ENCODE measurements at places on chromosomes 5 and 9.

GRCh38 chr9:116905171-116905588 is 218.1 kb downstream of the TRIM32 start:
- DNase-seq: no peak

GRCh38 chr5:113082547-113082905 is 105.9 kb downstream of the DCP2 start:
- no peak for DNase-seq

GRCh38 chr9:122218071-122218934 is 10.5 kb downstream of the LHX6 start:
- no peak for DNase-seq

GRCh38 chr5:173785400-173785799 is 102.7 kb upstream of the CPEB4 start:
- no peak for DNase-seq

DNA sequence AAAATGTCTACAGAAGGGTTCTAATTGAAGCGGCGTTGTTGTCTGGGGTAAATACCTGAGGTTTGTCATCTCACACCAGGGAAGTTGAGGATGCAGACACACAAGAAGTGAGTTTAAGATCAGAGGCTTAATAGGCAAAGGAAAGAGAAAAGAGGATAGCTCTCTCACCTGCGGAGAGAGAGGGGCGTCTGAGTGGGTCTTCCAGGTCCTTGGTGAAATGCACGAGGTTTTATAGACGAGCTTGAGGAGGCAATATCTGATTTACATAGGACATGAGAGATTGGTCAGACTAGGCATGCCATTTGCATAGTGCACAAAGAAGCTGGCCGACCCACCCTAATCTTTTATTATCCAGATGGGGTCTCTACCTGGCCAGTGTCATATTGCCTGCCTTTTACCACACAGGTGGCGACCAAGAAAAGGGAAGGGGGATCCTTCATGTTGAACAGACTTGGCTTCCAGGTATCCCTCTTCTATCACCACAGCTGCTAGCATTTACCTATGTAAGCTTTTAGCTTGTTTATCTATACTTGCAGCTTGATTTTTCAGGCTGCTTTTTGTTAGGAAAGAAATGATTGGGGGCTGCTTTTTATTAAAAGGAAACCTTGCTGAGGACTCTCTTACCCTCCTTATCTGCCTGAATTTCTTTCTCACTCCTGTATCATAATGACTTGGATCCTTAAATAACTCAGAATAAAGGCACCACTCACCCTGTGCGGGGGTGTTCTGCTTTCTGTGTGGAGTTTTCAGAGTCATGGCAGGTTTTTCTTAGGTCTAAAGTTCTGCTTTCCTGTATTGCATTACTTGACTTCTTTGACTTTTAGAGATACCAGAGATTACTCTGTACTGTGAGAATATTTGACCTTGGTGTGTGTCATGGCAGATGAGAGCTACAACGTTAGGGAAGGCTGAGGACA is 9.4 kb upstream of the GLT6D1 start:
- no peak for DNase-seq

GRCh38 chr9:19460243-19460642 is 51.4 kb downstream of the ACER2 start:
- DNase-seq: no peak

DNA sequence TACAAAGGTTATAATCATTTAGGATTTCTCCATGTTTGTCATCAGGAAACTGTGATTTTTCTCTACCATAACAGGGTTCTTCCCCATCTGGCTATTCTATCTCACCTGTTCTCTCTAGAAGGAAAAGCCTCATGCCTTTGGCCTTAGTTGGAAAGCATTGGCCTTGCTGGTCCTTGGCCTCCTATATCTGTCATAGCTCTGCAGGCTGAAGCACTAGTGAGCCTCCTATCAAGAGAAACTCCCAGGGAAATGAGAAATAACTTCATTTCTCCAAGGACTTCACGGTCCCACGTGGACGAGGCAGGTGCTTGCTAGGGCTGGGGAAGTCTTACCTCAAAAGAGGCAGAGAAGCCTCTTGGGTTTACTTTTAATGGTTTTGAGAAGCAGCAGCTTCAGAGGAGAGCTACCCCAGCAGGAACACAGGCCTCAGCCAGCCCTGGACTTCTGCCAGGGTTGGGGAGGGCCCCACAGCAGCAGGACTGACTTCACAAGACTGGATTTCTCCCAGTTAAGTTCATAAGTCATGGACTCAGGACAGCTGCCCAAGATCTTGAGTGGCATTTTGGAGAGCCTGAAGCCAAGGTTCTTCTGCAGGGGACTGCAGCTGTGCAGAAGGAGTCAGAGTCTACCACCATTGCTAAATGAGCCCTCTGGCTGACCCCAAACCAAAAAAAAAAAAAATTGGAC is 15.8 kb upstream of the PSAT1 start:
- DNase-seq: no peak

- no peak for DNase-seq
These were observed 58.1 kb downstream of the ANKRD55 start for GRCh38 chr5:56175021-56175420.

- no peak for DNase-seq
These were observed 44.0 kb downstream of the FANCC start for GRCh38 chr9:95273369-95274022.

All from NCI-H774 (cell line).